ENCODE measurements at places on chromosomes 11 and 22. TPM values are rescaled to one million over a fixed set of nuclear protein-coding genes. Genes with fewer than 3 reads are reported as not detected.

Gene NCR3LG1
- 2.2 TPM for total RNA-seq

Gene TSSK2
- total RNA-seq: not detected

Gene OR2D2
- not detected for total RNA-seq

Gene CRYBB2
- total RNA-seq: 0.34 TPM

Gene DCHS1
- total RNA-seq: 1.4 TPM

Gene TAF6L
- total RNA-seq: 10.8 TPM

Gene PRG3
- not detected for total RNA-seq

Gene SMTNL1
- total RNA-seq: not detected

Gene MS4A12
- not detected for total RNA-seq

Gene RCOR2
- total RNA-seq: 0.72 TPM

Gene ALG8
- total RNA-seq: 76.3 TPM

- H3K4me3 ChIP-seq: no peak overlapping the region
- no peaks in the 10 kb centered on the region for H3K36me3 ChIP-seq
- no peak for DNase-seq
- peaks cover 15% of the 10 kb centered on the region for H3K4me1 ChIP-seq
- no peak overlapping the region for H3K27ac ChIP-seq
Observed at GRCh38 chr11:8022876-8023275, 35.7 kb downstream of the EIF3F start.

- H3K4me1 ChIP-seq: peaks cover 74% of the 10 kb centered on the region
- peaks cover 43% of the 10 kb centered on the region for H3K36me3 ChIP-seq
- peak; percentile 71 for DNase-seq
- H3K27me3 ChIP-seq: no peaks in the 10 kb centered on the region
Observed at GRCh38 chr11:86063536-86063935, 5.3 kb downstream of the PICALM start.

DNA sequence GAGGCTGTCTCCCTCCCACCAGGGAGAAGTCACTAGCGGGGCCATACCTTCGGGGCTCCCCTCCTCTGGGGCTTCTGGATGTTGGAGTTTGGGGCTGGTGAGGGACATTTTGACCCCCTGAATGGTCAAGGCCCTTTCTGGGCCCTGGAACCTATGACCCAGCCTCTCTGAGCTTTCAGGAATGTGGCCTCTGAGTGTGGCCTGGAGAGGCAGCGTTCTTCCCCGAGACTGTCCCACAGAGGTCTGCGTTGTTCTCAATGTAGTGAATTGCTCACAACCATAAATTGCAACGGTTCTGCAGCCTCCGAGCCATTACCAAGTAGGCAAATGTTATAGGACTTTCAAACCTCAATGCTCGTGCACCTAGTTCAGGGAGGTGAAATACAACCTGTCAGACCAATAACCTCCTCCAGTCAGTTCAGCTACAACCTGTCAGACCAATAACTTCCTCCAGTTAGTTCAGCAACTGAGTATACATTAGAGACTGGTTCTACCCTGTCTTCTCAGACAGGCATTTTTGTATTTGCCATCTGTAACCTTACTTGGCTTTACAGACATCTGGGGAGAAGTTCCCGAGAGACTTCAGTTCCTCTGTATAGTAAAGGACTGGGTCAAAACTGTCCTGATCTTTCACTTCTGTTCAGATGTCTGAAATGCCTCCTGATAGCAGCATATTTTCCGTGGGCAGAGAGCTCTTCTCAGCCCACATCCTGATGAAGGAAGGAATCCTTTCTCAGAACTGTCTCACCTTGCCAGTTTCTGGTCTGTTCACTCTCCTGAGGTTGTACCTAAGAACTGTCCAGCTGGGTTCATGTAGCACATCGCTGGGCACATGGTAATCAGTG, 34.2 kb downstream of the MICAL2 start:
- peaks cover 77% of the 10 kb centered on the region for H3K4me1 ChIP-seq
- H3K4me3 ChIP-seq: no peak overlapping the region
- H3K27ac ChIP-seq: peak overlapping the region; percentile 65
- H3K27me3 ChIP-seq: peaks cover 3% of the 10 kb centered on the region
- H3K36me3 ChIP-seq: peaks cover 75% of the 10 kb centered on the region

GRCh38 chr22:37008365-37008764, 10.9 kb downstream of the TST start:
- no peaks in the 10 kb centered on the region for H3K36me3 ChIP-seq
- DNase-seq: no peak
- no peaks in the 10 kb centered on the region for H3K4me1 ChIP-seq

GRCh38 chr22:29901354-29901753, 18.4 kb downstream of the MTMR3 start:
- H3K36me3 ChIP-seq: no peaks in the 10 kb centered on the region
- no peak overlapping the region for H3K27ac ChIP-seq
- DNase-seq: no peak
- H3K4me3 ChIP-seq: no peak overlapping the region
- H3K4me1 ChIP-seq: peaks cover 14% of the 10 kb centered on the region

GRCh38 chr22:40659166-40659565, 20.1 kb upstream of the MCHR1 start:
- H3K4me3 ChIP-seq: no peak overlapping the region
- H3K27ac ChIP-seq: no peak overlapping the region
- no peak for DNase-seq
- H3K4me1 ChIP-seq: peaks cover 11% of the 10 kb centered on the region

GRCh38 chr11:87444993-87445392, 407.3 kb downstream of the TMEM135 start:
- peak overlapping the region; percentile 82 for H3K27ac ChIP-seq
- H3K36me3 ChIP-seq: no peaks in the 10 kb centered on the region
- DNase-seq: peak; percentile 70
- no peaks in the 10 kb centered on the region for H3K27me3 ChIP-seq
- H3K4me1 ChIP-seq: peaks cover 69% of the 10 kb centered on the region
- H3K4me3 ChIP-seq: no peak overlapping the region

DNA sequence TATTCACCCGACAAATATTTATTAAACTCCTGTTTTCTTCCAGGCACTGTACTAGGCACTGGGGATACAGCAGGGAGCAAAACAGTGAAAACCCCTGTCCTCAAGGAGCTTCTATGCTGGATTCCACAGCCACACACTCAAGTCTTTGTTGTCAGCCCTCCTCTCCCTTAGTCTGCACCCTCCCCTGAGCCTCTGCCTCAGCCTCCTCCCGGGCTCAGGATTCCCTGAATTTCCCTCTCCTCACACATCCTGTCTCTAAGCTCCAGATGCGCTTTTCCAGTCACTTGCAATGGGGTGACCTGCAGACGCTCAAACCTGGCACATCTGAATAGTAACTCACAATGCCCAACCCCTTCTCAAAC, 13.5 kb upstream of the TUB start:
- H3K4me1 ChIP-seq: peaks cover 32% of the 10 kb centered on the region
- peaks cover 14% of the 10 kb centered on the region for H3K27me3 ChIP-seq
- H3K27ac ChIP-seq: no peak overlapping the region
- no peak for DNase-seq

- no peak for DNase-seq
- H3K36me3 ChIP-seq: no peaks in the 10 kb centered on the region
- H3K27ac ChIP-seq: no peak overlapping the region
- H3K4me1 ChIP-seq: no peaks in the 10 kb centered on the region
Observed at GRCh38 chr11:75241906-75242644, 1.5 kb downstream of the TPBGL start.

GRCh38 chr11:120540744-120541465, 29.4 kb downstream of the GRIK4 start:
- no peak for DNase-seq
- H3K36me3 ChIP-seq: no peaks in the 10 kb centered on the region
- peaks cover 1% of the 10 kb centered on the region for H3K4me1 ChIP-seq

- no peaks in the 10 kb centered on the region for H3K27me3 ChIP-seq
- DNase-seq: peak; percentile 86
- H3K4me1 ChIP-seq: peaks cover 62% of the 10 kb centered on the region
- peaks cover 7% of the 10 kb centered on the region for H3K36me3 ChIP-seq
- peak overlapping the region; percentile 36 for H3K27ac ChIP-seq
Observed at GRCh38 chr11:121932646-121933185, 183.3 kb downstream of the BLID start.

DNA sequence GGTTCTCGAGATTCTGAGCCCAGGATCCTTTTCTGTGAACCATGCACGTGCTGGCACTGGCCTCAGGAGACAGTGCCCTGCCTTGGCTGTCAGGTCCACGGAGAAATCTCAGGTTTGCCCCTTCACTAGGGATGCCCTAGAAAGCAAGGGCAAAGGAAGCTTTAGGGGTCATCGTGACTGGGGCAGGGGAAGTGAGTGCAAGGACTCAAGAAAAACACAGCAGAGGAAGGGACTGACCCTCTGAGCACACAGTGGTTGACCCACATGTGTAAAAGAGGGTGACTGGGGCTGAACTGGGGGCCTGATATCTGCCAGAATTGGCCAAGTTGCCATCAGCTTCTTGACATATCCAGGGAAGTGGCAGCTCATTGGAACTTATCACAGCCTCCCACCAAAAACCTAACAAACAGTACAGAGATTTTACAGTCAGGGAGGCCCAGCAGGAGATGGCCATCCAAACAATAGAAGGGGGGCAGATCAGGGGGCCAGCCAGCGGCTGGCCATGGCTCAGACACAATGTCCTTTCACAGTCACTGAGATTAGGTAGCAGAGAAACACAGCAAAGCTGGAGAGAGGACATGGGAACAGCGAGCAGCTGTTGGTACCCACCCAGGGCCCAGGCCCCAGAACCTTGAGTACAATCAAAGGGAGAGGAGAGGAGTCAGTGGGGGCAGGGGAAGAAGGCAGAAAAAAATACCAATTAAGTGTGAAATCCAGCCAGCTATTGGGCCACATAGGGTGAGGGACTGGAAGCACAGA, 4.4 kb downstream of the TMEM121B start:
- DNase-seq: no peak
- H3K27ac ChIP-seq: no peak overlapping the region
- peaks cover 16% of the 10 kb centered on the region for H3K27me3 ChIP-seq
- no peak overlapping the region for H3K4me3 ChIP-seq

DNA sequence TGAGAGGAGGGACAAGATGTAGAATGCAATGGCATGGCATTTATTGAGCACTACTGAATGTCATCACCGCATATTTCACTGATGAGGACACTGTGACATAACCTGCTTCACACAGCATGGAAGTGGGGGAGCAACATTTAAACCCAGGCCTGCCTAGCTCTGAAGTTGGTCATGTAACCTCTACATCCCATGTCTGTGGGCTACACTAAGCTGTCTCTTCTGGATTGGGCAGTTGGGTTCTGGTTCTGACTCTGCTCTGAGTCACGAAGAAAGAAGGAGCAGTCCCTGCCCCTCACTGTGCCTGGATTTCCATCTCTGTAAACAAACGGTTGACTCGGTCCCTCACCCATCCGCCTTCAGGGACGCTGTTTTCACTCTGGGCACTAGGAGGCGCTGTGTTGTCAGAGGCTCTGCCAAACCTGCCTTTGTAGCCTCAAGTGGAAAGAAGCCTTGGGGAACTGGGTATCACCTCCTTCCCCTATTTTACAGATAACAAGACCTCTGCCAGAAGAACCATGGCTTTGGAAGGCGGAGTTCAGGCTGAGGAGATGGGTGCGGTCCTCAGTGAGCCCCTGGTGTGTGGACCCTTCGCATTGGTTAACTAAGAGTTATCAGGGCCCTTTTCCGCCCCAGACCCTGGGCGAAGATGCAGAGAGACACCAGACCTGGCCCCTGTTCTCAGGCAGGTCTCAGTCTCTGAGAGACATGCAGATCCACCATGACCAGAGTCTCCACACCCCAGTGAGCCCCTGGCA, 12.7 kb upstream of the ARHGEF17 start:
- peak; percentile 98 for DNase-seq
- H3K4me3 ChIP-seq: peak overlapping the region; percentile 60
- H3K27me3 ChIP-seq: no peaks in the 10 kb centered on the region
- peaks cover 46% of the 10 kb centered on the region for H3K4me1 ChIP-seq

GRCh38 chr11:75273411-75274391, 33.1 kb downstream of the TPBGL start:
- H3K27me3 ChIP-seq: no peaks in the 10 kb centered on the region
- H3K36me3 ChIP-seq: no peaks in the 10 kb centered on the region
- DNase-seq: no peak
- H3K27ac ChIP-seq: no peak overlapping the region
- no peak overlapping the region for H3K4me3 ChIP-seq
- no peaks in the 10 kb centered on the region for H3K4me1 ChIP-seq

GRCh38 chr11:102119997-102120396, 9.8 kb downstream of the YAP1 start:
- H3K27ac ChIP-seq: peak overlapping the region; percentile 81
- DNase-seq: no peak
- peaks cover 46% of the 10 kb centered on the region for H3K36me3 ChIP-seq

DNA sequence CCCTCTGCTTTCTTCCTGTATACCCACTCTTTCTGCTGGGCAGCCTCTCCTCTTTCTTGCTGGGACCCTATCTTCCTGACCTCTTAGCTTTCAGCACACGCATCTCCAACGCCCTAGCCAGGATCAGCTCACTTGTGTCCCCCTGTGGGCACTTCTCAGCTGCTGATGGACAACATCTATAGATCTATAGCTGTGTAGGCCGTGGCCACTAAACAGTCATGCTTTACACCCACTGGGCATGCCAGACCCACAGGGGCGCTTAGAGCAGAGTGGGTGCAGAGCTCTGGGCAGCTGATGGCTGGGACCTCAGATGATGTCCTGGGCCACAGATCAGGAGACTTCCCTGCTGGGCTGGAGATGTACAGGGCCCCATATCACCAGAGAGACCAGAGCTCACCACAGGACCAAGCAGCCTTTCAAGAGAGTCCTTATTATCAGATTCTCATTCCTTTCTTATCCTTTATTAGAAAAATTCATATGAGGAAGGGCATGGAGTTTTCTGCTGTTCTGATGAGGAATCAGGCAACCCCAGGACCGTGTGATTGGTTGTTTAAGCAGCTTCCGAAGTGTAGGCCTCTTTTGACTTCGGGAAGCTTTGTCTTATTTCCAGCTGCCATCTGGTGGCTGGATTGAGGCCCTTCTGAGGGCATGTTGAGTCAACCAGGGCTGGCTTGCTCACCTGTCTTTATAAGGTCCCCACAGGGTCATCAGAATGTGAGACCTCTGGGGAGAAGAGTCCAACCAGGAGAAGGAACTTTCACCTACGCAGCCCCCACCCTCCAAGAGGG, 60.5 kb downstream of the OSBP2 start:
- peaks cover 10% of the 10 kb centered on the region for H3K27me3 ChIP-seq
- H3K4me1 ChIP-seq: peaks cover 25% of the 10 kb centered on the region
- H3K4me3 ChIP-seq: no peak overlapping the region
- no peak overlapping the region for H3K27ac ChIP-seq
- H3K36me3 ChIP-seq: no peaks in the 10 kb centered on the region
- peak; percentile 64 for DNase-seq

DNA sequence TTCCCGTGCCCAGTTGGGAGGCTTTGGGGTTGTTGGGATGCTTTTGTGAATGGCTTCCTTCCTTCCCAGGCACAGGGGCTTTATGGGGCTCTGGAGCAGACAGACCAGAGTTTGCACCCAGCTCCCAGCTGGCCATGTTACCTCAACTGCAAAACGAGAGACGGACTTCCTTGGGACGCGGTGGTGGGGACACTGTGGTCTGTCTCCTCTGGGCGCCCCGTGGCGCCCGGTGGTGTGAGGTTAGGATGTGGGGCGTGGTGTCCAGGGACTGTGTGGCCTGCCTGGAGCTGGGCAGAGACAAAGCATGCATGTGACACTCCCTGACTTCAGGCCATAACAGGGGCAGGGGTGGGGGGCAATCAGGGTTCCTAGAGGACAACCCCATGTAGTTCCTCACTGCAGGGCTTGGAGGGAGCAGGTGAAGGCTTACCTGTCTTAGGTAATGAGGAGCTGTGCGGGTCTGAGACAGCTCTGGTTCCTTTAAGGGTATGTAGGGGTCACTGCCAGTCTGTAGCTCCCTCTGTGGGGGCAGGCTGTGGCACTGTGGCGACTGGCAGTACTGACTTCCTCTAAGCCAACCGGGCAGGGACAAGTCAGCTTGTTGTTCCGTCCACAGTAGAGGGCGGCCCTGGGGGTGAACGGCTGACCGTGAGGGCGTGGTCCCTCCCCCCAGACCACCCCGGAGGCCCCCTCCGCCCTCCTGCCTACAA, 14.4 kb downstream of the KCNQ1 start:
- no peak for DNase-seq
- H3K36me3 ChIP-seq: no peaks in the 10 kb centered on the region
- no peak overlapping the region for H3K4me3 ChIP-seq
- H3K4me1 ChIP-seq: no peaks in the 10 kb centered on the region

Data from HFFc6 (cell line).